ENCODE measurements at places on chromosomes 2 and 18.

DNA sequence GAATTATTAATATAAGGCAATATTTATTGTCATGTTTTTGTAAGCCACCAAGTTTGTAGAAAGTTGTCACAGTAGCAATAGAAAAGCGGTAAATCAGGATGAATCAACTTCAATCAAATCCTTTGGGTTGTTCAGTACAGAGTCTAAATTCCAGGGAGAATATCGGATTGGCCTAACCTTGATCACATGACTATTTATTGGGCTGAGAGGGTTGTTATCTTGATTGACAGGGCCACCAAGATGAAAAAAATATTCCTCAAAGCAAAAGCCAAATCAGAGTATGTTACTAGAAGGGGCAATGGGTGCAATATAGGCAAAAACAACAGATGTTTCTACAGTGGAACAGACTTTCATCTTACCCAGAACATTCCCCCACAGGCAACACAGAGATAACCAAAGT, 270.0 kb downstream of the METTL4 start:
- DNase-seq, result no peak

- DNase-seq, result no peak
Measured at GRCh38 chr2:65436824-65437221, 4.4 kb upstream of the SPRED2 start.

DNA sequence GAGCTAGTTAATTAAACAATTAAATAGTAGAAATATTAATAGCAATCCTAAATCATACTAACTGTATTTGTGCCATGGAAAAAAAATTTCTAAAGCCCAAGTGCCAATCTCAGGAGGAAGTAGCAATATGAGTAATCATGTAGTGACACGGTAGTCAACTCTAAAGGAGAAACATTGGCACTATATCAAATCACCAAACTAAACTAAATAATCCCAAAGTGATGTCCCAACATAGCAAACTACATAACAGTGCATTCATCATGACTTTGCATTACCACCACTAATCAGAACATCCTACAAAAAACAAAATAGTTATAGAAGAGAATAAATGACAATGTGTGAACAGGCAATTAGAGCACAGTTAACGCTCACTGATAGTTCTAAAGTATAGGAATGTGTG, 195.1 kb downstream of the EXOC6B start:
- DNase-seq, result no peak

GRCh38 chr2:166057370-166058164, 70.3 kb downstream of the SCN1A start:
- peak; percentile 66 for DNase-seq

GRCh38 chr2:151654891-151655290, 79.4 kb downstream of the NEB start:
- DNase-seq, result no peak

- no peak for DNase-seq
Measured at GRCh38 chr2:191384829-191385228, 139.6 kb downstream of the MYO1B start.

Data from SK-N-MC (cell line).